ENCODE measurements at places on chromosomes 7 and 10. TPM values are rescaled to one million over a fixed set of nuclear protein-coding genes. Genes with fewer than 3 reads are reported as not detected.

DNA sequence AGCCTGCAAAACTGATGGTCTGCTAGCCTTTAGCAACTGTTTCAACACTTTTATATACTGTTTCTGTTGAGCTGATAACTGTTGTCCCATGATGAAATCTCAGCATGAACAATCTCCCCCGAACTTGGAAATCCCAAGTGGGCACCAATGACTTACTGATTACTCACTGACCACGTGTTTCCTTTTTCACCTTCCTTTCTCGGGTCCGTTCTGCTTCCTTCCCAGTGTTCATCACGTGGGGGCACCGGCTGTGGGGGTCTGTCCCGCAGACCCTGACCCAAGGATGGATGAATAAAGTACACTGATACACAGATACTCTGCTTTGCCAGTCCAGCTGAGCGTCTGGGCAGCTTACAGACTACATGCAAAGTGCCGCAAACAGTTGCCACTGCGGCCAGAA is 39.0 kb upstream of the RASGEF1A start:
- no peaks in the 10 kb centered on the region for H3K27me3 ChIP-seq
- H3K4me1 ChIP-seq, result peaks cover 8% of the 10 kb centered on the region
- H3K4me3 ChIP-seq, result no peak overlapping the region
- no peaks in the 10 kb centered on the region for H3K36me3 ChIP-seq
- DNase-seq, result no peak

GRCh38 chr7:33731912-33732311 is 173.4 kb upstream of the BMPER start:
- no peaks in the 10 kb centered on the region for H3K4me1 ChIP-seq
- no peak overlapping the region for H3K4me3 ChIP-seq
- H3K36me3 ChIP-seq, result no peaks in the 10 kb centered on the region
- H3K27me3 ChIP-seq, result no peaks in the 10 kb centered on the region
- no peak for DNase-seq
- H3K27ac ChIP-seq, result no peak overlapping the region

Gene FAM171A1
- total RNA-seq, result 2.3 TPM

DNA sequence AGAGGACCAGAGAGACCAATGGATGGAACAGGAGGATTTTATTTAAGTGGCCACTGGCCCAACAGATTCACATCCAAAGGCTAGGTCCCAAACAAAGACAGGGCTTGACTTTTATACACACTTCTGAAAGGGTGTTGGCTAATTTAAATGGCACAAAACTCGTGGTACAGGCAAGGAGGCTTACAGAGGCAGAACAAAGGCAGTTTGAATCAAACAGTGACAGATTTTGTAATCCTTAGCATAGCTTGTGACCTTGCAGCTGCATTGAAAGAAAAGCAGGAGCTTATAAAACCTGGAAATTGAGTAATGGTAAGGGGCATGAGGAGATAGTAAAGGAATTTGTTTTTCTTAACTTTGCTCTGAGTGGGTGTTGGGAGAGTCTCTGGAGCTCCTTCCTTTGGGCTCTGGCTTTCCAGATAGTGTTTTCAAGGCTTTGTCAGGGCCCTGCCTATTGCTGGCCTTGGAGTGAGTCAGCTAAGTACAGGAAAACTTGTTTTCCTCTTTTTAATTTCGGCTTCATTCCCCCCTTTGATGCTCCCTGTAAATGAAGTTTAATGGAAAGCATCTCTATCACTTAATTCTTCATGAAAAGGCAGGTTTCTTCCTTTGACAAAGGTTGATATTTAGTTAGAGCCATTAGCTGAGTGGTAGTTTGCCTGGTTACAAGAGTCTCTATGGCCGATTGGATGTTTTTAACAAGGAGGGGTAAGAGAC is 96.9 kb downstream of the TRIM24 start:
- H3K4me1 ChIP-seq, result no peaks in the 10 kb centered on the region
- H3K36me3 ChIP-seq, result peaks cover 72% of the 10 kb centered on the region
- H3K27me3 ChIP-seq, result no peaks in the 10 kb centered on the region

- peaks cover 9% of the 10 kb centered on the region for H3K4me1 ChIP-seq
- H3K36me3 ChIP-seq, result no peaks in the 10 kb centered on the region
- peak; percentile 80 for DNase-seq
Observed at GRCh38 chr10:101050208-101051069, 11.3 kb upstream of the KAZALD1 start.

Gene INTS1
- total RNA-seq, result 115 TPM

GRCh38 chr7:132561763-132562162 is 14.5 kb downstream of the PLXNA4 start:
- no peak overlapping the region for H3K27ac ChIP-seq
- H3K4me1 ChIP-seq, result no peaks in the 10 kb centered on the region
- DNase-seq, result no peak
- no peak overlapping the region for H3K4me3 ChIP-seq
- H3K36me3 ChIP-seq, result no peaks in the 10 kb centered on the region

DNA sequence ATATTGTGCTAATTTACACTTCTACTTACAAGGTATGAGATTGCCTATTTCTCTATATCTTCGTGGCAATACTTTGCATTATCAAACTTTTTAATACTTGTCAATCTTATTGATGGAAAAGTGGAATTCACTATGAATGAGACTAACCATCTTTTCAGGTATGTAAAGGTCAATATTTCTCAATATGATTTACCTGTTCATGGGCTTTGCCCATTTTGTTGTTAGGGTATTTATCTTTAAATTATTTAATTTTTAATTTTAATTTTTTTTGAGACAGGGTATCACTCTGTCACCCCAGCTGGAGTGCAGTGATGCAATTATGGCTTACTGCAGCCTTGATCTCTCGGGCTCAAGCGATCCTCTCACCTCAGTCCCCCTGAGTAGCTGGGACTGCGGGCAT is 47.8 kb upstream of the LCOR start:
- no peaks in the 10 kb centered on the region for H3K27me3 ChIP-seq
- no peaks in the 10 kb centered on the region for H3K4me1 ChIP-seq
- no peak overlapping the region for H3K27ac ChIP-seq
- H3K4me3 ChIP-seq, result no peak overlapping the region

GRCh38 chr10:60384708-60385398 is 4.8 kb downstream of the ANK3 start:
- no peaks in the 10 kb centered on the region for H3K27me3 ChIP-seq
- H3K4me3 ChIP-seq, result no peak overlapping the region
- H3K27ac ChIP-seq, result no peak overlapping the region

DNA sequence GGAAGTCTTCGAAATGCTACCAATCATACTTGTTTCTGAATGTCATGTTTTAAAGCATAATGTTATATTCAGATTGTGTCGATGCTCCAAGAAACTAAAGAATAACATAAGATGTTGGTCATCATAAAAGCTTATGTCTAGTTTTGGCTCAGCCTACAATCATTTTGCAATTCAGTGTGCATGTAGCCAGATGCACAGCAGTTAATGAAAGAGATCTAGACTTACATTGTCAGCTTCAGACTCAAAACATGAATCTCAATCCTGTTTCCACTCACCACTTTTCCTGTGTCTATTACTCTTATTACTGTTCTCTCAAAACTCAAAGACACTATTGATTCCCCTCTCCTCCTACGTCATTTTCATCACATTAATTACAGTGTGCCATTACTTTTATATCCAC is 21.4 kb downstream of the TMEM196 start:
- no peak for DNase-seq
- H3K27ac ChIP-seq, result no peak overlapping the region
- H3K4me3 ChIP-seq, result no peak overlapping the region
- H3K27me3 ChIP-seq, result no peaks in the 10 kb centered on the region

Gene HMX2
- not detected for total RNA-seq

Gene DENND2A
- total RNA-seq, result not detected

Gene CAV1
- not detected for total RNA-seq

- H3K27me3 ChIP-seq, result no peaks in the 10 kb centered on the region
- no peaks in the 10 kb centered on the region for H3K4me1 ChIP-seq
- no peak for DNase-seq
- H3K27ac ChIP-seq, result no peak overlapping the region
- H3K36me3 ChIP-seq, result no peaks in the 10 kb centered on the region
Observed at GRCh38 chr7:3979611-3980299, 678.7 kb downstream of the SDK1 start.

- DNase-seq, result no peak
- H3K4me3 ChIP-seq, result no peak overlapping the region
- H3K4me1 ChIP-seq, result no peaks in the 10 kb centered on the region
- no peak overlapping the region for H3K27ac ChIP-seq
Observed at GRCh38 chr10:33196377-33196706, 138.1 kb downstream of the NRP1 start.

GRCh38 chr7:25894002-25894901 is 257.7 kb upstream of the NFE2L3 start:
- no peaks in the 10 kb centered on the region for H3K36me3 ChIP-seq
- H3K27me3 ChIP-seq, result peaks cover 3% of the 10 kb centered on the region

- peaks cover 2% of the 10 kb centered on the region for H3K27me3 ChIP-seq
- no peaks in the 10 kb centered on the region for H3K36me3 ChIP-seq
- no peak overlapping the region for H3K27ac ChIP-seq
- H3K4me1 ChIP-seq, result no peaks in the 10 kb centered on the region
- no peak overlapping the region for H3K4me3 ChIP-seq
- DNase-seq, result no peak
Observed at GRCh38 chr10:95461611-95462010, 99.6 kb downstream of the SORBS1 start.

- no peaks in the 10 kb centered on the region for H3K36me3 ChIP-seq
- H3K4me1 ChIP-seq, result no peaks in the 10 kb centered on the region
- no peak overlapping the region for H3K4me3 ChIP-seq
- H3K27ac ChIP-seq, result no peak overlapping the region
- H3K27me3 ChIP-seq, result no peaks in the 10 kb centered on the region
Observed at GRCh38 chr7:18948521-18948920, 168.9 kb downstream of the TWIST1 start.

Gene ERVW-1
- total RNA-seq, result not detected

DNA sequence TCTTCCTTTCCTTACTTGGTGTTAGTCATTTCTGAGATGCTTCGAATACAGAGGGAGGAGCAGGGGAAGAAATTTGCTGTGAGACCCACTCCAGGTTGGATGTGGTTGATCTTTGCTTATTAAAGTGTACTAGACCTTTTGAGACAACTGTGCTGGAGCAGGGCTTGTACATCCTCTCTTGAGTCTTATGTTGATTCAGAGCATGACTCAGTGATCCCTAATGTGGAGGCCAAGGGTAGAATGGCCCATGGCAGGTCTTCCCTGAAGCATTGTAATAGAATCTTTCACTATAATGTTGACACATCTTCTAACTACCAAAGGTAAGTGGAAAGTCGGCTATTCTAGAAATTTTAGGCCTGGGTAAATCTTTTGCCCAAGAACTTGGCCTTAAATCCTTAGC is 17.0 kb upstream of the SFR1 start:
- peaks cover 2% of the 10 kb centered on the region for H3K27me3 ChIP-seq
- H3K4me3 ChIP-seq, result no peak overlapping the region

GRCh38 chr7:44615793-44616192 is 9.4 kb downstream of the OGDH start:
- peaks cover 19% of the 10 kb centered on the region for H3K4me1 ChIP-seq
- H3K27ac ChIP-seq, result no peak overlapping the region
- DNase-seq, result no peak
- no peak overlapping the region for H3K4me3 ChIP-seq

DNA sequence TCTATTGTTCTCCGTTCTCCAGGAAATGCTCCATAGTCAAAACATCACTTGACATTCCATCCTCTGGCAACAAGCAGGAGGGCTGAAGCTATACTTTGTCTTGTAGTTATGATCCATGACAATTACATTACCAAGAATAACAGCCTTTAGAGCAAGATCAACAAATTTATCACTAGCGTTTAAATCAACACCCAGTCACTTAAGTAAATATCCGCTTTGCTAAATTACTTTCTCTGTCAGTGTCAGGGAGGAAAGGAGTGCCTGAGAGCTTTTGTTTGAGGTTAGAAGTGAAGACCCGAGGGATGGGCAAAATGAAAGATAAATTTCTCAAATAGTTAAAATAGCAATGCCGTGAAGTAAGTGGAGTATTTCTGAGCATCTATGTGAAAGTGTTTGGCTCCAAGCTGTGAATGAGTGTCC is 236.1 kb upstream of the BMPER start:
- H3K27me3 ChIP-seq, result no peaks in the 10 kb centered on the region
- H3K36me3 ChIP-seq, result no peaks in the 10 kb centered on the region
- no peaks in the 10 kb centered on the region for H3K4me1 ChIP-seq
- DNase-seq, result no peak

- peak overlapping the region; percentile 25 for H3K27ac ChIP-seq
- no peaks in the 10 kb centered on the region for H3K27me3 ChIP-seq
- peaks cover 2% of the 10 kb centered on the region for H3K36me3 ChIP-seq
- H3K4me3 ChIP-seq, result no peak overlapping the region
- peak; percentile 40 for DNase-seq
- H3K4me1 ChIP-seq, result peaks cover 28% of the 10 kb centered on the region
Observed at GRCh38 chr10:32954080-32954479, 4.0 kb downstream of the ITGB1 start.

Gene MMRN2
- 1.3 TPM for total RNA-seq

- H3K4me3 ChIP-seq, result no peak overlapping the region
- H3K4me1 ChIP-seq, result no peaks in the 10 kb centered on the region
- no peaks in the 10 kb centered on the region for H3K27me3 ChIP-seq
Observed at GRCh38 chr10:92916433-92916832, 68.1 kb downstream of the EXOC6 start.

- no peaks in the 10 kb centered on the region for H3K27me3 ChIP-seq
- H3K27ac ChIP-seq, result no peak overlapping the region
- DNase-seq, result no peak
- H3K36me3 ChIP-seq, result no peaks in the 10 kb centered on the region
- H3K4me1 ChIP-seq, result no peaks in the 10 kb centered on the region
- no peak overlapping the region for H3K4me3 ChIP-seq
Observed at GRCh38 chr7:106545275-106545674, 115.7 kb downstream of the CCDC71L start.
